Epithelial cell of umbilical artery (primary cell): ENCODE measurements at places on chromosomes 5 and 9. TPM values are rescaled to one million over a fixed set of nuclear protein-coding genes. Genes with fewer than 3 reads are reported as not detected.

The TMEM252 gene
- not detected in 2 replicates for total RNA-seq

The EMB gene
- total RNA-seq: 0.65 TPM in 1 of 2 replicates, not detected in the other

The PCDHB7 gene
- under 0.01 TPM in 1 of 2 replicates, not detected in the other for total RNA-seq

The CD14 gene
- 1.2 and 1.6 TPM in 2 replicates for total RNA-seq

The TAF11L5 gene
- not detected in 2 replicates for total RNA-seq

The MYMK gene
- not detected in 2 replicates for total RNA-seq

The FRMD3 gene
- total RNA-seq: 0.76 and 5.8 TPM in 2 replicates

The ITGA2 gene
- 70.1 and 74.1 TPM in 2 replicates for total RNA-seq

The ZNF454 gene
- total RNA-seq: 0.61 and 0.97 TPM in 2 replicates

The LCP2 gene
- 3.6 and 4.7 TPM in 2 replicates for total RNA-seq

The MEIKIN gene
- not detected in 2 replicates for total RNA-seq

The PCDH1 gene
- 144 and 266 TPM in 2 replicates for total RNA-seq

The ACTBL2 gene
- total RNA-seq: under 0.01 TPM in 1 of 2 replicates, not detected in the other

The THBS4 gene
- total RNA-seq: under 0.01 TPM in 1 of 2 replicates, not detected in the other

The MAT2B gene
- total RNA-seq: 111 and 142 TPM in 2 replicates

The PHF24 gene
- not detected in 2 replicates for total RNA-seq

The SPACA9 gene
- 1.6 and 2.0 TPM in 2 replicates for total RNA-seq

The CSF1R gene
- total RNA-seq: not detected in 2 replicates

The LRRC70 gene
- total RNA-seq: 27.7 and 42.6 TPM in 2 replicates

The DIPK1B gene
- total RNA-seq: 171 and 201 TPM in 2 replicates

The MLANA gene
- total RNA-seq: not detected in 2 replicates

The FAM151B gene
- 2.9 and 3.3 TPM in 2 replicates for total RNA-seq

The HTR4 gene
- not detected in 2 replicates for total RNA-seq

The IFNA21 gene
- total RNA-seq: not detected in 2 replicates

The KCNV2 gene
- not detected in 2 replicates for total RNA-seq

The CNTLN gene
- total RNA-seq: 10.4 and 10.8 TPM in 2 replicates

The DNAJB5 gene
- total RNA-seq: 5.8 and 6.5 TPM in 2 replicates

The SH3TC2 gene
- 5.8 and 7.8 TPM in 2 replicates for total RNA-seq

The ANKRD34B gene
- not detected in 2 replicates for total RNA-seq

The NPR3 gene
- total RNA-seq: 1.7 and 2.3 TPM in 2 replicates

The WDR38 gene
- total RNA-seq: not detected in 2 replicates

The DRD1 gene
- total RNA-seq: not detected in 2 replicates

The IL5 gene
- total RNA-seq: not detected in 2 replicates

The AGXT2 gene
- total RNA-seq: not detected in 2 replicates

The SMARCA2 gene
- 45.6 and 50.0 TPM in 2 replicates for total RNA-seq

The SLC6A3 gene
- total RNA-seq: under 0.01 TPM in 1 of 2 replicates, not detected in the other

The FSTL4 gene
- not detected in 2 replicates for total RNA-seq

The RNF44 gene
- total RNA-seq: 1.2 and 4.2 TPM in 2 replicates

The KYAT1 gene
- total RNA-seq: 10.8 and 11.7 TPM in 2 replicates

The NKD2 gene
- not detected in 2 replicates for total RNA-seq

The PRDM9 gene
- total RNA-seq: not detected in 2 replicates

The CDH12 gene
- under 0.01 TPM in 1 of 2 replicates, not detected in the other for total RNA-seq

The HRCT1 gene
- 0.76 and 3.2 TPM in 2 replicates for total RNA-seq

The GARIN3 gene
- total RNA-seq: not detected in 2 replicates

The FCN2 gene
- not detected in 2 replicates for total RNA-seq

The RPS23 gene
- 2,108 and 4,676 TPM in 2 replicates for total RNA-seq

The ABLIM3 gene
- total RNA-seq: 4.5 and 8.8 TPM in 2 replicates

The PKD2L2 gene
- not detected in 2 replicates for total RNA-seq

The GRIN3A gene
- total RNA-seq: not detected in 2 replicates

The NUTM2G gene
- not detected in 2 replicates for total RNA-seq

The HMGCS1 gene
- total RNA-seq: 75.7 and 129 TPM in 2 replicates

The PCDHAC2 gene
- under 0.01 and 0.30 TPM in 2 replicates for total RNA-seq
